ENCODE measurements at places on chromosomes 12 and 14.

GRCh38 chr12:102215992-102216691 is 18.5 kb upstream of the PMCH start:
- DNase-seq, result no peak

DNA sequence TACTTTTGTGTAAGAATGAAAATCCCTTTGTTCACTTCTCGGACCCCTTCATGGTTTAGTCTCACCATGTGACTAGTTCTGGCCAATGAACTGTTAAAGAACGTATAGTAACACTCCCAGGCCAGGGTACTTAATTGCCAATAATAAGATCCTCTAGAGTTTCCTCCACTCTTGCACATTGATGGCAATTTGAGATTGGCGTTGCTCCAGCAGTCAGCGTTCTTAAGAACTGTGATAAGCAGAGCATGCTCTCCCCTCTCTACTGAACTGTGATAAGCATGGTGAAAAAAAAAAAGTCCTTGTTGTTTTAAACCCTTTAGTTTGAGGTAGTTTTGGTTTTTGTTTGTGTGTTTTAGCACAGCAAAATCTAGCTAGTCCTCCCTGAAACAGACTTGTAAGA is 854.5 kb downstream of the SLC6A15 start:
- no peak for DNase-seq

DNA sequence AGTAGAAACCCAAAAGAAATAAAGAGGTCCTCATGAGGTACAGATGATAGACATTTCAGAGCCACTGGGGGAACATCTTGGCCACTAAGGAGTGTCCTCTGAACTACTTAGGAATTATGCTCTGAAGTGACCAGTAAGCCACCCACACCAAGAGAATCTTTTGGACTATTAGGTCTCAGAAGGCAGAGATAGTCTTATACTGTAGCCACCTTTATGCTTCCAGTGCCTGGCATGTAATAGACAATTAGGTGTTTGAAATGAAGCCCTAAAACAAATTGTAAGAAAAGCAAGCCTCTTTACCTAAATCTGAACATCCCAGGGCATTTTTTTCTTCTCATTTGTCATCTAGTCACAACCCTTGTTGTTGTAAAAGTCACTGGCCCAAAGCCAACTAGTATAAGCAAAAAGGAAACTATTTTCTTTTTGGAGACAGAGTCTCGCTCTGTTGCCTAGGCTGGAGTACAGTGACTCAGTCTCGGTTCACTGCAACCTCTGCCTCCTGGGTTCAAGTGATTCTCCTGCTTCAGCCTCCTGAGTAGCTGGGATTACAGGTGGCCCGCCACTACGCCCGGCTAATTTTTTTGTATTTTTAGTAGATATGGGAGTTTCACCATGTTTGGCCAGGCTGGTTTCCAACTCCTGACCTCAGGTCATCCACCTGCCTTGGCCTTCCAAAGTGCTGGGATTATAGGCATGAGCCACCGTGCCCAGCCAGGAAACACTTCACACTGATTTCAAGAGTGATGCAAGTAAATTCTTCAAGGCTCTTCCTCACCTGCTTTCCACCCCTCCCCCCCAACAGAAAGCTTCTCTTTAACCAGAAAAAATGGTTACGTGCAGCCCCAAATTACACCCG is 11.1 kb downstream of the PLEKHA5 start:
- no peak for DNase-seq

- no peak for DNase-seq
Observed at GRCh38 chr12:75960086-75960910, 71.3 kb downstream of the PHLDA1 start.

- DNase-seq, result no peak
Observed at GRCh38 chr12:121648458-121649028, 20.9 kb downstream of the MORN3 start.

- no peak for DNase-seq
Observed at GRCh38 chr12:76270657-76271358, 77.4 kb downstream of the BBS10 start.

DNA sequence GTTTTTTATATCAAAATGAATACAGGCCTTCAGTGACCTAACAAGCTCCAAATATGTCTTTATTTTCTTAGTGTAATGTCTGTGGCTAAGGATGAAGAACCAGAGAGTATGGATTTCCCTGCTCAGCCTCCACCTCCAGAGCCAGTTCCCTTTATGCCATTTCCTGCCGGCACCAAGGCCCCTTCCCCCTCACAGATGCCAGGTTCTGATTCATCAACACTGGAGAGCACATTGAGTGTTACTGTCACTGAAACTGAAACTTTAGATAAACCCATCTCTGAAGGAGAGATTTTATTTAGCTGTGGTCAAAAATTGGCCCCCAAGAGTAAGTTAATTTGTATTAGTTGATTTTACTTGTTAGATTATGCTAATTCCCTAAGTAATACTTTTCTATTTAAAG is 61.0 kb downstream of the KIAA0586 start:
- no peak for DNase-seq

GRCh38 chr14:63544591-63545299 is 1.6 kb upstream of the PPP2R5E start:
- no peak for DNase-seq

GRCh38 chr14:74964787-74965485 is 9.5 kb upstream of the PGF start:
- DNase-seq, result no peak

GRCh38 chr12:22536346-22536945 is 7.9 kb downstream of the C2CD5 start:
- no peak for DNase-seq

- no peak for DNase-seq
Observed at GRCh38 chr14:67392800-67393199, 19.2 kb downstream of the PLEK2 start.

DNA sequence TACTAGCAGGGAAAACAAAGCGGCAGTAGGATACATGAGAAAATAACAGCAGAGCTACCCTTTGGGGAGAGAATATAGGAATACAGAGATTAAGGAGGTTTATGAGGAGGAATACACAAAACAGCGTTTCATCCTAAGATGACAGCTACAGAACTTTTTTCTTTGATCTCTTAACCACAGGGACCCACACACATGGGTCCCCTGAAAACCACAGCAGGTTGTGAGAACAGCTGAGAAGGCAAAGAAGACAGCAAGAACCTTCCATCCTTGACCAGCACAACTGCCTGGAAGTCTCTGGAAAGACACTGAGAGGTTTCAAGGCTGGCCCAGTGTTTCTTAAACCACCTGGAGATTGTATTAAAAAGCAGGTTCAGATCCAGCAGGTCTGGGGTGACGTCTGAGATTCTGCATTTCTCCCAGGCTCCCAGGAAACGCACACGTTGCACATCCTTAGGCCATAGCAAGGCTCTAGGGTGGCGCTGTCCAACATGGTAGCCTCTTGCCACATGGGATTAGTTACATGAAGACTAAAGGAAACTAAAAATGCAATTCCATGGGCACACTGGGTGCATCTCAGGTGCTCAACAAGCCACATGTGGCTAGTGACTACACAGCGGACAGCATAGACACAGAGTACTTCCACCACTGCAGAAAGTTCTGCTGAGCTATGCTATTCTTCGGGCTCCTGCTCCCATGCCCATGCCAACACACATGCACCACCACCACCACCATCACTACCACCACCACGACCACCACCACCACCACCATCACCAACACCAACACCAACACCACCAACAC is 92.3 kb downstream of the FOXN3 start:
- no peak for DNase-seq

DNA sequence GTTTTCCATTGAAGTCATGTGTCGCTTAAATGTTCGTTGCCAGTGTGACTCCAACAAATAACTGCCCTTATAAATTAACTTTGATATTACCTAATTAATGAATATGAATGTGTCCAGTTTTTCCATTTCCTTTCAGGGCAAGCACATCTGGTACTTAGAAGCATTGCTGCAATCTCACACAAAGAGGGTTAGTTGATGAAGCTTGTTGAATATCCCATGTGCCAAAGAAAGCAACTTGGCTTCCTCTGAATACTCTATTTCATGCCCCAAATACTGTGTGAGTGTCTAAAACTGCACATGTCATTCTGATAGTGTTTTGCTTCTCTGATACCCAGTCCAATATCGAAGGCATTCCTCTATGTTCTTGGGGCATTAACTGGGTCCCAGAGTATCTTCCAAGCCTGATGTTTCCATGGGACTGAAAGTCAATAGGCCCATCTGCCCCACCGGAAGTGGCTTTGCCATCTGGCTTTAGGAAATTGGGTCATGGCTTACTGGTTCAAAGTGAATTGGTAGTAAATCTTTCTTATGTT is 75.8 kb upstream of the CNTN1 start:
- DNase-seq, result no peak

DNA sequence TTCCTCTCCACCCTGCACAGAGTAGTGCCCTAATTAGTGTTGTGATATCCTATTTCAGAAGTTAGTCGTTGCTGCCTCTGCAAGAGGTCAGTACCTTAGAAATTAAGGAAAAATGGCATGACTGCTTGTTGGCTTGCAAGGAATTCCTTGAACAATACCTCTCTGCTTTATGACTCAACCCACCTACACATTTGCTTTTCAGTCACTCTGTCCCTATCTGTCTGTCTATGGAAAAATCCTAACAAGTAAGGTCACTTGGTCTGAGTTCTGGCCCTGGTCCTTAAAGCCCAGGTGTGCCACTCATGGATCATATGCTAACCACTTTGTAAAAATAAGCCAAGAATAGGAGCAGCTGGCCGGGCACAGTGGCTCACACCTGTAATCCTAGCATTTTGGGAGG is 116.4 kb upstream of the ATF1 start:
- no peak for DNase-seq

DNA sequence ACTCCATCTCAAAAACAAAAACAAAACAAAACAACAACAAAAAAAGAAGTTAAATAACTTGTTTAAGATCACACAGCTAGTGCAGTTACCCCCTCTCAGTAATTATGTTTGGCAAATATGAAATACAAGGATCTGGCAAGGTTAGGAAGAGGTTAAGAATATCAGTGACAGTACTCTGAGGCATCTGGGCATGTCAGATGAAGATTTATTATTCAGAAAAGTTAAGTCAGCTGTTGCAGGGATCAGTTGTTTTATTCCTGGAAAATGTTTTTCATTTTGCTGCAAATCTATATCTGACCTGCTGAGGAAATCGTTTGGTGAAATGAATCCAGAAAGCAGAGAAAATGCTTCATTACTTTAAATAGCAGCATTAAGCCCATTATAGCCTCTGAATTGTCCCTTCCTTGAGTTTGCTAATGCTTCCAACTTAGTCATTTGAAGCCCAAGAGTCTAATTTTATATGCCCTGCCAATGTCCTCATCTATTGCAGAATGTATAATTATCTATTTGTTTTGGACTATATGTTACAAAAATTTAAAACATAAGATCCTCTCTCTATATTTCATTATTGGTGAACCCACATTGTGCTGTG is 8.1 kb downstream of the GPX2 start:
- no peak for DNase-seq

GRCh38 chr12:75685617-75686225 is 174.3 kb upstream of the KRR1 start:
- DNase-seq, result no peak

DNA sequence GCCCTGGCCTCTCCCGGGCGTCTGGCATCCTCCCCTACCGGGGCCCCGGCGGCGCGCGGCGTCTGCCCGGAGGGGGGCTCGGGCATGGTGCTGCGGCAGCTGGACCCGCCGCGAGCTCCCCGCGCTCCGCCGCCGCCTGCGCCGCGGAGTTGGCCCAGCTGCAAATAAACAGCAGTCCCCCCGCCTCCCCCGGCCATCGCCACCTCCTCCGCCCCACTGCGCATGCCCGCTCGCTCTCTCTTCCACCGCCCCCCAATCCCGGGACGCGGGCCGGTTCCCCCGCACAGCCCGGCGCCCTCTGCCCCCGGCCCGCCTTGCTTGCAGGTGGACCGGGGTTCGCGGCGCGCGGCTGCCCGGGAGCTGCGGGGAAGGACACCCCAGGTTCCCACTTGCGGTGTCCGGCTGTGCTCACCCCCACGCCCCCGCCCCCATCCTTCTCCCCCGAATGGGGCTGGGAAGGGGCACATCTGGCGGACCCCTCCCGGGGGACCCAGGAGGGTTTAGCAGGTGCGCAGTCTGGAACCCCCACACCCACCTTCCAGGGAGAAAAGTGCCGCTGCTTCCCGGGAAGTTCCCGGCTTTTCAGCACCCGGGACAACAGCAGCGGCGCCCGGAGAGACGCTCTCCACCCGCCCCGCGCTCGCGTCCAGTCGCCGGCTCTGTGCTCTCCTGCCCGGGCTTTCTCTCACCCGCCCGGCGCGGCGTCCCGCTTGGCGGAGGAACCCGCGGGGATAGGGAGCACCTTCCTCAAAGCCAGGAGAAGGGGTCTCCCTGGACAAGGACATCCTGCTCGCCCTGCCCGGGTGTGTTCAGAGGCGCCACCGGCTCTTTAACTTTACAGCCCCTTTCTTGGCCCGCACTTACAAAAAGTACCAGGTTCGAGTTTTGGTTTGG is at the start of gene TMTC1:
TSS of gene TMTC1 (minus strand) at position 170 of the 894 bp plus-strand sequence. CDS start 191 bp downstream, outside the sequence.
- no peak for DNase-seq

- DNase-seq, result no peak
Observed at GRCh38 chr14:37047226-37047625, 125.2 kb downstream of the SLC25A21 start.

DNA sequence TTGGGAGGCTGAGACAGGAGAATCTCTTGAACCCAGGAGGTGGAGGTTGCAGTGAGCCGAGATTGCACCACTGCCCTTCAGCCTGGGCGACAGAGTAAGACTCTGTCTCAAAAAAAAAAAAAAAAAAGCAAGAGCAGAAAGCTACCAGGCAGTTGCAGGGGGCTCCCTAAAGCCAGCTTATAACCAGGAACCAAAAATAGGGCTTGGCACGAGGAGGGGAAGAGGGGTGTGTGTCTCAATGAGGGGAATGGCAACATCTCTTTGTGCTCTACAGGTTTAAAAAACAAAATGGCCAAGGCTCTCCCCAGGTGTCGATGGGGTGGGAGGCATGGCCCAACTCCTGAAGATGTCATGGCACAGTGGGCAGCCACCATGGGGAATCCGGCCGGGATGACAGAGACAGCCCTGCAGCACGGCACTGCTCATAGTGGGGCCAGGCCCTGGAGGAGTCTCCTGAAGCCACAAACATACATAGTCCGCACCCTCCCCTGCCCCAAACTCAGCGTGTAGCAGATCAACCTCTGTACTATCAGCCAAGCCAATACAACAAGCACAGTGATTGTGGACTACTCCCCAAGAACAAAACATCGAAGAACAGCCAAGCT is 16.0 kb upstream of the EIF5 start:
- DNase-seq, result no peak

- no peak for DNase-seq
Observed at GRCh38 chr14:50762001-50762930, 68.7 kb downstream of the NIN start.

- no peak for DNase-seq
Observed at GRCh38 chr12:71371122-71371521, 68.5 kb upstream of the LGR5 start.

- no peak for DNase-seq
Observed at GRCh38 chr12:46218322-46219095, 50.3 kb downstream of the SLC38A1 start.

GRCh38 chr14:49796025-49796424 is 28.1 kb downstream of the KLHDC2 start:
- DNase-seq, result no peak

DNA sequence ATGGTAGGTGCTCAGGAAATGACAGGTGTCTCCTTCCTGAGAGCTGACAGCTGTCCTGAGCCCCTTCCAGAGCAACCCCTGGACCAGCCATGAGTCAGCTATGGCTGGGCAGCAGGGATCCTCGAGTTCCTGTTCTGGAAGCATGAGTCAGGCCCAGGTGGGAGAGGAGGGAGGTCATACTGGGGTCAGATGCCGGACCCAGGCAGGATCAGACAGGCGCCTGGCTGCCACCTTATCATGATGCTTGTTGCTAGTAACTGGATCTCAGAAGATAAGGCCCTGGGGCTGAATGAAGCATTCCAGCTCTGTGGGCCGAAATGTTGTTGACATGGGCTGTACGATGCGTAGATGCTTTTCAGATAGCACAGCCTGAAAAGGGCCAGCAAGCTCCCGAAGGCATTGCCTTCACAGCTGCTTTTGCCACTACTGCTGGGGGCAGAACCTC is 17.4 kb upstream of the KRT7 start:
- peak; percentile 5 for DNase-seq
